GM19239 (cell line): ENCODE measurements at places on chromosomes 2 and 18.

GRCh38 chr2:96955762-96956161 lies 30.6 kb downstream of the FAM178B start:
- no peak for DNase-seq

DNA sequence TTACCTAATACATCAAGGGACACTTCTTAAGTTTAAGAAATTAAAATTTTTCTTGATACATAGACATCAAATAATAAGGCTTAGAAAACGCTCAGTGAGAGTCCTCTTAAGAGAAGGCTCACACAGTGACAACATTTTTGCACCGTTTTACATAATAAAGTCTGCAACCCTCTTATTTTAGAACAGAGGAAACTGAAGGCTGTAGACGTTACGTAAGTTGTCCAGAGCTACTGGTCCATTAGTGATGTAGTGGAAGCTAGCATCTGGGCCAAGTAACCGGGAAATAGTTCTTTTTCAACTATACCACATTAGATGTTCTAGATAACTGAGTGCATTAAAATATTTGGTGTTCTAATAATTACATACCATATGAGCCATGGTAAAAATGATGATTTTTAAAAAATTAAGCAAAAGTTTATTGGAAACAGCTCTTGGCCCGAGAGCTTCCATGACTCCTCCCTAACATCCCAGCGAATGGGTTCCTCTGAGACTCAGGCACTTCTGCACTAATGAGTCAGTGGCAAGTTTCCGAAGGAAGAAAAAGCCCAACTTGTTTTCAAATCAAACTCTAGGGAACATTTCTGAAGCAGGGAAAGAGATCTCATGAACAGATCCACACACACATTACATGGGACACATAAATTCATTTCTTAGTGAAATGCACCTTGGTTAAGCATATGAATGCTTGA lies 232.6 kb upstream of the PXDN start:
- no peak for DNase-seq

DNA sequence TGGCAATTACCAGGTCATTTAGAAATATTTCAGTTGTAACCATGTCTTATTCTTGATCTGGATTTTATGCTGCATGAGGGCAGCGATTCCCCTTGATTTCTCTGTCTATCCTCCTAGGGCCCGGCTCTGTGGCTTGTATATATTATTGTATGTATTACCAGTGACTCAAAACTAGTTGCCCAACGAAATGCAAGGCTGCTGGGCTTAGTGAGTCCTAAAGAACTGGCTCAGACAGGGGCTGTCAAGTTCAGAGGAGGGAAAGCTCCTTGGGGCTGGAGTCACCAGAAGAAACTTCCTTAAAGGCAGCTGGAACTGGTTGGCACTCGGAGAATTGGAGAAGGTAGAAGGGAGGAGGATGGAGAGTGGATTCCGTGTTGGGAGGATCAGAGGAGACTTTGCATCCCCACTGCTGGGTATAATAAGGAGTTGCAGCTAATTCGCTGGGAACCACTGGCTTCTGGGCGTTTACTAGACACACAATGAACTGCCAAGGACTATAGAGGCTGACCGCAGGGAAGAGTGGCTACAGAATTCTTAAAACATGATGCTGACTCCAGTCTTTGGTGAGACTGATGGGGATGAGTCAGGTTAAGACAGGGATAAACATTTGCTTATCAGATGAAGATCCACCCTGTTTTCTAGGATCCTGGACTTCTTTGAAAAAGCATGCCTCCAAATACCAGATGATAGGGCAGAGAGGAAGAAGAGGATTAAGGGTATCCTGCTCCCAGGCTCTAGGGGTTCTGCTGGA lies 104.3 kb downstream of the PRKCE start:
- DNase-seq = no peak

GRCh38 chr18:9663377-9663776 lies 44.7 kb upstream of the RAB31 start:
- no peak for DNase-seq

DNA sequence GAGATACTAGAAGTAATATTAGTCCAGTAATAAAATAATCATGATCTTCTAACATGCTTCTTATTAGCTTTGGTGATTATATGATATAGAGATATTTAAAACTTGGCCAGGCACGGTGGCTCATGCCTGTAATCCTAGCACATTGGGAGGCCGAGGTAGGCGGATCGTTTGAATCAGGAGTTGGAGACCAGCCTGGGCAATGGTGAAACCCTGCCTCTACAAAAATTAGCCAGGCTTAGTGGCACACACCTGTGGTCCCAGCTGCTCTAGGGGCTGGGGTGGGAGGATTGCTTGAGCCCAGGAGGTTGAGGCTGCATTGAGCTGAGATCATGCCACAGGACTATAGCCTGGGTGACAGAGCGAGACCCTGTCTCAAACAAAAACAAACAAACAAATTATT lies 87.0 kb downstream of the WDR7 start:
- no peak for DNase-seq

DNA sequence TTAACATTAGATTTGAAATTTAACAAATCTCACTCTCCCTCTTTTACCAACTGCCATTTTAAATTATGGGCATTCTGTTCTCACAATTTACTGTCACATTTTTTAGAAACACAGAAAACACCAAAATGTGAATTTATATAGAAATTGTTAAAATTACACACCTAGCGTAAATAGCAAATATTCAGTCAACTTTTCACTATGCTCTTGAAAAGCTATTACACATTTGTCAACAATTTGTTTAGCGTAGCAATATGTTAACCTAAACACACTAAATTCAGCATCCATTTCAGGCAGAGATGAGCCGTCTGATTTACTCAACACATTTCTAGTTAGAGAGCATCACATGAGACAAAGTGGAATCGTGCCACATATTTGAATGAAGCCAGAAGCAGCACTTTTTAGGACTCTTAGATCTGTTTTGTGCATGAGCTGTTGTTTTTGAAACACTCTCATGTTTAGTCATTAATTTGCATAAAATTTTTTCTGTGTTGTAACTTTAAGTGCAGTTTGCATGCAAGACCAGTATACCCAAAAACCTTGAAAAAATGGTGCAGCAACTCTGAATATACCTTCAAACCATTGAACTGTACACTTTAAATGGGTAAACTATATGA lies 8.2 kb downstream of the TTC32 start:
- no peak for DNase-seq

GRCh38 chr2:54063967-54064535 lies 51.4 kb upstream of the ACYP2 start:
- no peak for DNase-seq

DNA sequence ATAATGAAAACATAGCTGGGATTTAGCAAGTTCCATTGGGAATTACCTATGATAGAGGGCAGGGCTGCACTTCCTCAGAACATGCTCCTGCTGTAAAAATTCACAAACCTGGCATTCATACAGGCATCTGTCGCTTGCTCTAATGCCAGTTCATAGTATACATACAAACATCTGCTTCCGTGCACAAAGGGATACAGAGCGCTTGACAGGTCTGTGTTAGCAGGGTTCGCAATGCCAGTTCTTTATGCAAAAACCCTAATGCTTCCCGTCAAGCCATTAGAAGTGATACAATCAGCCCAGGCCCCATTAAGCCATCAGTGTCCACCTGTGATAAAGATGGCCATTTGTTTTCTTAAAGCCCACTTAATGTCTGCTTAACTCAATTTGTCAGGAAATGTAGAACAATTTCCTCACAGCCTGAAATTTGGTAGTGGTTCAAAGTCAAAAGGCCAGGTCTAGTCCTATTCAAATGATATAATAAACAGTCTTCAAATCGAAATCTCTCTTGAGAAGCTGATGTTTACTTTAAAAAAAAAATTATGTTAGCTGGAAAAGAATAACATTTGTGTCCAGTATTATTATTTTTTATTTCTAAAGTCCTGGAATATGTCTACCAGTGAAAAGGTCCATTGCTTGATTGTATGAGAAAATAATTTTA lies 556.3 kb downstream of the ARHGAP15 start:
- DNase-seq = no peak

DNA sequence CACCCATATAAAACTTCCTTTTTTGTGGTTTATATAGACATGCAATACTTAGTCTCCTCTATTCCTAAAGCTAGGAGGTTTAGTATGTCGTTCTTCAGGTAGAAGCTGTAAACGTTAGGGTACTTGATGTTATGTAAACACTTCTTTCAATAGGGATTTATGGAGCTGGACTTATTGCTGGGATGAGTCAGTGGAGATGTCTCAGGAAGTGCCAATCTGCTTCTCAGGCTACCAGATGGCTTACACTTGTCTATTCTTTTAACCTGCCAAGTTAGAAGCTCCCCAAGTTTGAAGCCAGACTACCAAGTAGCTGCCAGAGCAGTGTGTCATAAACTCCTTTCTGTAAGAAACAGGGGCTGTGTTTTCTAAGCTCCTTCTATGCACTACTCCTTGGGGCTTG lies 756.5 kb upstream of the LRRTM1 start:
- no peak for DNase-seq

DNA sequence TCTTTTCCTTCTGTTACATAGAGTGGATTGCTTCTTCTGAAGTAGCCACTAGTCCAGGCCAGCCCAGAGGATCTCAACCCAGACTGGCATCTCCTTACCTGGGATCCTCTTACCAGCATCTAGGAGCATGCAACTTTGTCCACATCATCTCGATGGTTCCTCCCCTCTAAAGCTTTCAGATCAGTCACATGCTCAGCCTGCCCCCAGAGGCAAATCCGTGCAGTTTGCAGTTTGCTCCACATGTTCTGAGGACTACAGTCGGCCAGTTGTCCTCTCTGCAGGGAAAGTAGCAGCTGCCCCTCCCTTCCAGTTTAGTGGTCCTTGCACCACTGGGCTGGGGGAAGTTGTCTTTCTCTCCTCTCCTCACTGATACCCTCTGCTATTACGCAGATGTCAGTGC lies 259.8 kb upstream of the APCDD1 start:
- no peak for DNase-seq

- DNase-seq = no peak
Measured at GRCh38 chr18:35549564-35549963, 32.0 kb upstream of the GALNT1 start.

- no peak for DNase-seq
Measured at GRCh38 chr18:63646936-63647335, 2.9 kb upstream of the SERPINB4 start.

DNA sequence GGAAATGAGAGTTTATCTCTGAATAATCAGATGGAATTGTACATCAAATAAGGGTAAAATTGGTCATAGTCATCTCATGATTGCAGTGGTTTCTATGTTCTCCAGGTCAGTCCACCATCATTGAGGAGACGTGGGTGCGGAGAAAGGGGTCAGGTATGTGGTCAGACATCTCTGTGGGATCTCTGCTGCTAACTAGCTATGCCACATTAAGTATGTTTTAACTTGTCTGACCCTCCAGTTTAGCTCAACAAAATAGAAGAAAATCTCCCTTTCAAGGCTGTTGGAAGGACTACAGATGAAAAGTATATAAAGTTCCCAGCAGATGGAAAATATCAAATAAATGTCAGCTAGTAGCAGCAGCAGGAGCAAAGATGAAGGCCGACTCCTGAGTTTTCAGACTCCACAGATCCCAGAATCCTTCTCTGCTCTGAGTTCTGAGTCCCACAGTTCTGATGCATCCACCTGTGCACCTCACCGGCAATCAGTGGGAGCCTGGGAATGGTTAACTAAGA lies 106.6 kb upstream of the CYP1B1 start:
- no peak for DNase-seq

DNA sequence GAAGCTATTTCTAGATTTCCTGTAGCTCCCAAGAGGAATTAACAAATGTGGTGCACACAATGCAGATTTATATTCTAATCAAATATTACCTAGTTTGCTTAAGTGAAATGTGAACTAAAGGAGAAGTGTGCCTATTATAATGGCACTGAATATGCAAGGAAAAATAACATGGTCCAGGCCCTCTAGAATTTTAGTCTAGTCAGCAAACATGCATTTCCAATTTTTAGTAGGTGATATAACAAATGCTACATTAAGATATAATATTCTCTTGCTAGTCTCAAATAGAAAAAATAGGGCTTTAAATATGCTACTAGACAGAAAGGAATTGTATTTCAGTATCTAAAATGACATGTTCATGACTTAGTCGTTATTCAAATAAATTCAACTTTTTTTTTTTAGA lies 689.5 kb downstream of the TMEM182 start:
- no peak for DNase-seq

- DNase-seq = no peak
Measured at GRCh38 chr2:177717831-177718618, 325.5 kb downstream of the AGPS start.

GRCh38 chr2:219997341-219997851 lies 370.0 kb downstream of the SLC4A3 start:
- DNase-seq = no peak

DNA sequence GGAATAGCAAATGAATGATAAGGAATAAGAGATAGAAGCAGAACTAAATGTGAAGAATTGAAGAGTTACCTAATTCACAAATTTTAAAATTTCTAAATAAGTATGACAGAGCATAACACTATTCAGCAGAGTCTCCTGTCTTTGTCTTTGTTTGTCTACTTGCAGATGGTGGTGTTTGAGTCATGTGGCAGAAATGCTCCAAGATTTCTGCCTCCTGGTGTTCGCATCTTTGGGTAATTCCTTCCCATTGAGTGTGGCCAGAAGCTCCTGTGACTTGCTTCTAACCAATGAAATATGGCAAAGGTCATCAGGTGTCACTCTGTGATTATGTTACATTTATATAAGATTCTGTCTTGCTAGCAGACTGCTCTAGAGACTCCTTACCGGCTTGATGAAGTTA lies 45.6 kb upstream of the GALNT3 start:
- no peak for DNase-seq

DNA sequence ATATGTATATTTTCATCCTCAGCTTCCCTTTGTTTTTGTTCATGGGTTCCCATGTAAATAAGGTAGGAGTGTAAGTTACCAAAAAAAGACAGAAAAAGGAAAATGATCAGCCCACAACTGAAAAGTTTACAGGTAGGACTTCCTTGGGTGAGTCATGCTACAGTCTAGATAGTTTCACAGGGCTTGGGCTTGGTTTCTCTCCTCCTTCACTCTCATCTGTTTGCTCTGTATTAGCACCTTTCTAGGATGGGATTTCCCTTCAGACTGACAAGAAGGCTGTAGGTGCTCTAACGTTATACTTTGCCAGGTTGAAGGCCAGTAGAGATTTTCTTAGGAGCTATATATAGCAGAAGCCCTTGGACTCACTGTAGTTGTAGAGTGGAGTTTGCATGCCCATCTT lies 57.9 kb downstream of the FAM171B start:
- DNase-seq = no peak

DNA sequence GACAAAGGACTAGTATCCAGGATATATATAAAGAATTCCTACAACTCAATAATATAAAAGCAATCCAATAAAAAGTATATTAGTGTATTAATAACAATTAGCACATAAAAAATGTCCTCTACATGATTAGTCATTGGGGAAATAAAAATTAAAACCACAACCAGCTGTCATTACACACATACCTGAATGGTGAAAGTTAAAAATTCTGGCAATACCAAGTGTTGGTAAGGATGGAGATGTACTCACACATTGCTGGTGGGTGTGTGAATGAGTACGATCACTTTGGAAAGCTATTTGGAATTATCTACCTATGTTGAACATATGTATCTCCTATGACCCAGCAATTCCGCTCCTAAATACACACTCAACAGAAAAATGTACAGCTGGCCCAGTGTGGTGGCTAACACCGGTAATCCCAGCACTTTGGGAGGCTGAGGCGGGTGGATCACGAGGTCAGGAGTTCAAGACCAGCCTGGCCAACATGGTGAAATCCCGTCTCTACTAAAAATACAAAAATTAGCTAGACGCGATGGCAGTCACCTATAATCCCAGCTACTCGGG lies 14.3 kb upstream of the NOL10 start:
- DNase-seq = no peak
